Chondrocyte (in vitro differentiated cells): ENCODE measurements at places on chromosomes 2 and 18.

GRCh38 chr18:28432339-28432738, 255.4 kb upstream of the CDH2 start:
- DNase-seq, result no peak

GRCh38 chr2:112776113-112776512, 8.2 kb downstream of the IL1A start:
- no peak for DNase-seq

DNA sequence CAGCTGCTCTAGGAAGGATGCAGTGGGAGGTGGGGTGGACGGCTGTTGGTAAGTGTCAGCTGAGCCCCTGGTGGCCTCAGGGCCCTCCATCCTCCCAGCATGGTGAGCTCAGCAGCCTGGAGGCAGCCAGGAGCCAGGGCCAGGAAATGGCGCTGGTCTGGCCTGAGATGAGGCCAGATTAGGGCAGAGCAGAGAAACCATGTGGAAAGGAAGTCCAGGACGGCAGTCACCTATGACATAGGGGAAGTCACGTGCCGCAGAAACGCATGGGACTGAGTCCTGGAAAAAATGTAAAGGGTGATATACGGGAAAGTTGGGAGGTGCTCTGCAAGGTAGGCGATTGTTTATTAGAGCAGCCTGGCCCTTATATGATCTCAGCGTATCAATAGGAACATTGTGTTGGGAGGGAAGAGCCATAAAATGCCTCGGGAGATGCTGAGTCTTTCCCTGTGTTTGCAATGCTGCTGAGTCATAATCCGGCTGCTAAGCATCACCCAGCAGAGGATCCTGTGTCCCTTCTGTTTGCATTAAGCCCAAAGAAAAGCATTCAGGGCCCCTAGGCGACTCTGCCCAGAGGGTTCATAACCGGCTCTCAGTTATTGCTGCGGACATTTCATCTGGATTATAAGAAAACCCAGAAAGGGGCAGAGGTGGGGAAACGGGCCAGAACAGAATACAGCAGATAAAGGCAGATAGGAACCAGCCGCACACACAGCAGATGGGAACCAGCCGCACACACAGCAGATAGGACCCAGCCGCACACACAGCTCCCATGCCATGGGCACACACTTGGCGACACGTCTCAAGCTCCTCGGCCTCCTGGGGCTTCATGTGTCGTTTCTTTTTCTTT, 30.3 kb upstream of the B3GNT7 start:
- DNase-seq, result peak; percentile 60

DNA sequence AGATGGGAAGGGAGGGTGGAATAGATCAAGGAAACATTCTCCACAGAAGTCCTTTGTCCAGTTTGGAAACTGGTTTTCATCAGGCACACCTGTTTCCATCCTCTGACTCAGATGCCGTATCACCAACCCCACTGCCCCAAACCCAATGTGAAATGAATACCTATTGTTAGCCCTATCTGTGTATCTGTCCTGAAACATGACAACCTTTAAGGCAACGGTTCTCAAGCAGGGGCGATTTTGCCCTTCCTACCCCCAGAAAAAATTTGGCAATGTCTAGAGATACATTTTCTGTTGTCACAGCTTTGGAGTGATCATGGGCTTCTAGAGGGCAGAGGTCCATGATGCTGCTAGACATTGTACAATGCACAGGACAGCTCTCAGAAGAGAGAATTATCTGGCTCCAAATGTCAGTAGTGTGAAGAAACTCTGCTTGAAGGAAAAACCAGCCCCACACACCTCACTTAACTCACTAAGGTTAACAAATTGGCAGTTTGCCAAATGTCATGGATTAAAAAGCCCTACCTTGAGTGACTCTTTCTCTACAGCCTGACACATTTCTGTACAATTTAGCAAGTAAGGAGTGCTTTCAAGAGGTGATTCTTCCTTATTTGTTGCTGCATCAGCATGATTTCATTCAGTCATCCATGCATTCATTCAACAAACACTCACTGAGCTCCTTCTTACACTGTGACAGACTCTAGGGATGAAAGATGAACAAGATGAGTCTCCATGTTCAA, 3.4 kb downstream of the SCTR start:
- no peak for DNase-seq

DNA sequence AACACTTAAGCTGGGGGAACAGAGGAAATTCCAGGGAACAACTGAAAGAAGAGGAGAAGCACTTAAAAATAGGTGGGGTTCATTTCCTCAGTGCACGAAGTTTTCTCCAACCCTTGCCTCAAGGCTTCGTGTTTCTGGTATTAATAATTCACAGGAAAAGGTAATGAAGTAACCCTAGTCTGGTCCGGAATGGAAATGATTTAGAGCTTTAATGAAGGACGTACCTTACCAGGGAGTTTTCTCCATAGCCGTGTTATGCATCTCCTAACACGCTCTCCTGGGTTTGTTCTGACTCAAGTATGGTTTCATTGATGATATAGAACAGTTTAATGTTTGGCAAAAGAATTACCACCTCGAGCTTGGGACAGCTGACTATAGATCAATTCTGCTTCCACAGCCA, 214.2 kb downstream of the MTX2 start:
- no peak for DNase-seq

GRCh38 chr2:199414465-199414864, 43.3 kb downstream of the SATB2 start:
- no peak for DNase-seq

GRCh38 chr2:50379351-50379750, 652.6 kb downstream of the NRXN1 start:
- no peak for DNase-seq

- DNase-seq, result peak; percentile 38
Observed at GRCh38 chr2:238899386-238899785, 51.5 kb downstream of the TWIST2 start.

- no peak for DNase-seq
Observed at GRCh38 chr2:174438146-174438886, 42.8 kb downstream of the SCRN3 start.

DNA sequence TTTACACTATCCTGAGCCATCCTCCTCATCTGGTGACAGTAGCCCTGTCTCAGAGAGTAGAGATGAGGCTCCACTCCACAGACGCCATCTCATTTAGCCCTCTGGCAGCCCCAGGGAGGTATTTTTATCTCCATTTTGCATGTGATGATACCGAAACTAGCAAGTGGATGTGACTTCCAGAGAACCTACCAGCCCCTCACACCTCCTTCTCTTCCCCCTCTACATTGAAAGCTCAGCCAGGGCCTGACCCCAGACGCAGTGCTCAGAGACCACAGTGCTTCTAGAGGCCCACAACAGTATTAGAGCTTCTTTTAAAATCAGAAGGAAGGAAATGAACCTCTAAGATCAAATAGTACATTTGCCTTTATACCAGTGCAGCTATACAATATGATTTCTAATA, 8.3 kb downstream of the GYPC start:
- no peak for DNase-seq

DNA sequence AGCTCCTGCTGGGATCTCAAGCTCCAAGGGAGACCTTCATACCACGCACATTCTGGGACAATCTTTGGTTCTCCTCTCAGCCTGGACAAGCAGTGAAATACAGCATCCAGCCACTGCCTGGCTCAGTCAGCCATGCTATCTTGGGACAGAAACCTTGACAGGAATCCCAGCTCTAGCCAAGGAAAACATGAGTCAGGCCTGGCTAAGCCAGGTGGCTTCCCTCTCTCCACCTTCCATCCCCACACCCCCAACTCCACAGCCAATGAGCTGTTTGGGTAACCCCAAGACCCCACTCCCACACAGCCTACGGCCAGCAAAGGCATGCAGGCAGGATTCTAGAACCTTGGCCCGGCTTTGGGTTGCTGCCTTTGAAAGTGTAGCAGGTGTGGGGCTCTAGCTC, 64.9 kb downstream of the MCFD2 start:
- no peak for DNase-seq

GRCh38 chr2:166464187-166464586, 29.9 kb downstream of the SCN7A start:
- DNase-seq, result no peak

GRCh38 chr18:9787036-9787435, 78.9 kb downstream of the RAB31 start:
- no peak for DNase-seq

- no peak for DNase-seq
Observed at GRCh38 chr2:228838819-228839218, 432.3 kb downstream of the PID1 start.

DNA sequence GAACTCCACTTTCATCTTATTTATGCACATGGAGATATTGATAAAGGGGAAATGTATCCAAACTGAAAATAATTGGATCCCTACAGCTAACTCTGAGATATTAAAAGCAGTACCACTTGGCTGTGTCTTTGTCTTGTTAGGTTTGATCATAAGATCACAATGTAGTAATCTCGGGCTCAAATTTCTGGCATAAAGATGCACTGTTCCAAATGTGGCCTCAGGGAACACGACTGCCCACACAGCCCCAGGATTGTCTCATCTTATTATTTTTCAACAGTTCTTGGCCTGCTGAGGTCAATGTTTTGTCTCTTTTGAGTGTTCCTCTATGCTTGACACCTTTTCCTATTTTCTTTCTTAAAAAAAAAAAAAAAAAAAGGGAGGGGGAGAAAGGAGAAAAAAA, 114.1 kb downstream of the GBX2 start:
- no peak for DNase-seq

DNA sequence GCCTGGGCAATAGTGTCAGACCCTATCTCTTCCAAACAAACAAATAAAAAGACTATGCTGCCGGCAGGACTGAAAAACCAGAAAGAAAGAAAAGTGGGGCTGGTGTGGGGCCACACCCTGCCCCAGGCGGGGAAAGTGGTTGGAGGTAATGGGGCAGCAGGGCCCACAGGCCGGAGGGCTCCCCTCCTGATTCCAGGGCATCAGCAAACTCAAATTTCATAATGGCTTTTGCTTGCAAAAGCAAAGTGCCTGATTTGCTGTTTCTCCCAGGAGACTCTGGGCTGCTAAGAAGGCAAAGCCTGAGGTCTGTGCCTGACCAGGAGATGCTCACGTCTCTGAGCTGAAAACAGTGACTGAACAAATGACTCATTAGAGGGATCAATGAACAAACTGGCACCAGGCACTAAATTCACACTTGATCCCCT, 121.9 kb downstream of the HDAC4 start:
- no peak for DNase-seq

- DNase-seq, result no peak
Observed at GRCh38 chr18:31097666-31098065, 4.6 kb downstream of the DSC2 start.

DNA sequence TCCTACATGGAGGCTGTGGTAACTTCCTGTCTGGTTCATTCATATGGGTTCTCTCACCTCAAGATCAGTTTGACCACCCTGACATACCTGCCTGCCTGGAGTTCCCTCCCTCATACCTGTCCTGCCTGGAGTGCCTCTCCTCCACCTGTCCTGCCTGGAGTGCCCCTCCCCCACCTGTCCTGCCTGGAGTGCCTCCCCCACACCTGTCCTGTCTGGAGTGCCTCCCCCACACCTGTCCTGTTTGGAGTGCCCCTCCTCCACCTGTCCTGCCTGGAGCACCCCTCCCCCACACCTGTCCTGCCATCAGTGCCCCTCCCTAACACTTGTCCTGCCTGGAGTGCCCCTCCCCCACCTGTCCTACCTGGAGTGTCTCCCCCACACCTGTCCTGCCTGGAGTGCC, 461.9 kb downstream of the PTPRM start:
- DNase-seq, result no peak
